ENCODE measurements at places on chromosomes 4 and X. TPM values are rescaled to one million over a fixed set of nuclear protein-coding genes. Genes with fewer than 3 reads are reported as not detected.
A peak's percentile ranks its signal among the peaks of the same experiment; 100 is the strongest.

- DNase-seq, result no peak
Observed at GRCh38 chrX:121337816-121338215, 290.4 kb downstream of the GLUD2 start.

DNA sequence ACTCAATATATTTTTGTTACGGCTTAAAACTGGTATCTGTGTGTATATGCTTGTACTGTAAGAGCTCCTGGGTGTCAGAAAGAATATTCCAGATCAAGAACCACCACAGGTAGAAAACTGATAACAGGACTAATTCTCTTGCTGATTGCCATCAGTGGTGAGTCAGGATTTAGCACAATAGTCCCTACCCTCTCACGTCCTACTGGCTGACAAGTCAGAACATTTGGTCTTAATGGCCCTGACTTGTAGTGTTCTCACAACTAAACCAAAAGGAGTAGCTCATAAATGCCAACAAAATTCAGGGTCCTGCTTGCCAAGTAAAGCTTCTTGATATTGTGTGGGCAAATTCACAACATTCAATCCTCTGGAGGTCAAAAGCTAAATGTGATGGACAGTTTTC, 105.2 kb upstream of the MAB21L2 start:
- no peak for DNase-seq

GRCh38 chr4:159950707-159951106, 847.8 kb downstream of the RAPGEF2 start:
- DNase-seq, result no peak

- DNase-seq, result no peak
Observed at GRCh38 chr4:6845027-6845426, 62.5 kb downstream of the KIAA0232 start.

GRCh38 chr4:56768316-56768715, 53.2 kb downstream of the SPINK2 start:
- DNase-seq, result no peak

DNA sequence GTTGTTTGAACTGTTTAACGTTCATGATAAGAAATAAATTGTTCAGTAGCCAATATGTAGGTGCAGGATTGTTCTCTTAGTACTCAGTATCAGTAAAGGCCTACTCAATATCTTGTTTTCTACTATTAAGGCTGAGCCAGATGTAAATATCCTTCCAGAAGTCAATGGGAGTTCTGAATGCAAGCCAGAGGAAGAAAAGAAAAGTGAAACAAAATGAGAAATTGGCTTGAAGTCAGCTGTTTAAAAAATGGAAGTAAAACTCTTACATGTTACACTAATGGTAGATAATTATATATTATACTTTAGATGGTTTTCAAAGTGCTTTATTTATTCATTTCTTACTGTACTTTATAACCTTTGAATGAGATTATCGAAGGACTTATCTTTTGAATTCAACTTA, 1417.9 kb downstream of the ADGRL3 start:
- DNase-seq, result no peak

DNA sequence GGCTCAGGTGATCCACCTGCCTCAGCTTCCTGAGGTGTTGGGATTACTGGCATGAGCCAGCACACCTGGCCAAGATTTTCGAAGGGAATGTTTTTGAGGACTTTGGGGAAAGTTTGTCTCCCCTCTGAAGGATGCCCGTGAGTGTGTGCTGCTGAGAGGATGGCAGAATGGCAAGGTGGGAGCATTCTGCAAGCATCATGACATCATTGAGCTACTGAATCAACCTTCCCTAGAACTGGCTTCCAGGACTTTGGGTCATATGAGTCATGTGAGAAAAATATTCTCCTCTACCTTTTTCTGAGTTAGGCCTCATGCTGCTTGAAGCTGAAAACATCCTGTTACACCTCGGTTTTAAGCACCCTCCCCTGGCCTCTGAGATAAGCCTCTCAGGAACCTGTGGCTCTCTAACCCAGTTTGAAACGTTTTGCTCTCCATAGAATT, 31.0 kb downstream of the TMEM131L start:
- no peak for DNase-seq

DNA sequence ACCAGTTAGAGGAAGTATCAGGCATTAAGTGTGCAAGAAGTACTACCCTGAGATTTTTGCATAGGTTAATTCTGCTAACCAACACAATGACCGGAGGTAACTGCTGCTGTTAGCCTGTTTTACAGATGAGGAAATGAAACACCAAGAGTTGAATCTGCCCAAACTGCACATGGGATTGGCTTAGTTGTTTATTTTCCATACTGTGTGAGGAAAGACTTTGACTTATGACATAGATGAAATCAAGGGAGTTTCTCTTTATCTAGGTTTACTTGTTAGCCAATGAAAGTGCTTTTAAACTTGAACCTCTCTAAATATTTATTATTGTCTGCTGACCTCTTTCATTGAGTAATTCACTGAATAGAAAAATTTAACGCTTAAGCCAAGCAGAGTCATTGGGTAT, 10.3 kb downstream of the GUCY1B1 start:
- DNase-seq, result no peak

DNA sequence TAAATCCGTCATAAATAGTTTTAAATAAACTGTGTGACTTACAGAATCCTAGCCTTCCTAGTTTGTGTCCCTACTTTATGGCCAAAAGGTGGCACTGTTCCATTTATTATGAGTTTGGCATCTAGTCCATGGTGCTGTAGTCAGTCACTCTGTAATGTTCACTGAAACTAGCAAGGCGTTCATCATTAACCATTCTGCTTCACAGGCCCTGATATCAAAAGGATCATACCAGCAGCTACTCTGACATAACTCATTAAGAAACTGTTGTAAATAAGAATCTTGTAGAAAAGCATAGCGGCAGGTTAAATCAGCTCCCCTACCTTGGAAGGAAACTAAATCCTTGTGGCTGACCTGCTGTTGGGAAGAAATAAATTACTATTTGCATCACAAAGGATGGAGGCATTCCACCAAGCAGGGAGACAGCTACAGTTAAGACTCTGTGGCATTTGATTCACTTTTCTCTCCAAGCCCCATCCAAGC, 919.6 kb upstream of the DIAPH2 start:
- DNase-seq, result peak; percentile 20

GRCh38 chr4:175824076-175824475, 12.0 kb upstream of the GPM6A start:
- DNase-seq, result no peak

DNA sequence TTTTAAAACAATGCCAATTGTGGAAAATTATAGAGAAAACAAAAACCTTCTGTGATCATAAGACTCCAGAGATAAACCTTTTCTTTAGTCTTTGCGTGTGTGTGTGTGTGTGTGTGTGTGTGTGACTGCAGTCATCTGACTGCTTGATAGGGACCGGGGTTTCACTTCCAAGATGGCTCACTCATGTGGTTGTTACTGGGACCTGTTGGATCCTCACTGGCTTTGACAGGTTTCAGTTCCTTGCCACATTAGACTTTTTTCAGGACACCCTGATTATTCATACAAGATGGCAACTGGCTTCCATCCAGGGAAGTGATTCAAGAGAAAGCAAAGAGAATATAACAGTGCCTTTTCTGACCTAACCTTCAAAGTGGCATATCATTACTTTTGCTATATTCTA, 21.9 kb upstream of the MAD2L1 start:
- no peak for DNase-seq

DNA sequence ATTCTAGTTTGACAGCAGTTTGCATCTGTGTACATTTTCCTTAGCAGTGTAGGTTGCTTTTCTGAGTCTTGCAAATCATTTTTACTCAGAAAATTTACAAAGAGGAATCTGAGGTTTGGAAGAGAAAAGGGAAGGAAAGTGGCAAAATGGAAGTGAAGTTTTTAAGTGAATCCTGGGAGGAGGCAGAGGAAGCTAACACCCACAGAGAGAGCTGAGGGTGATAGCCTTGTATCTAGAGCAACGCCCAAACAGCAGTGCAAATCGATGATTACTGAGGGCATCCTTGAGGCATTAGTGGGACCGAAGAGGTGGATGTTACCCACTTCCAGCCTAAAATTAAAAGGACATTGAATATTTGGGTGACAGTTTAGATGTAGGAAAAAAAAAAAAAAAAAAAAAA, 31.8 kb downstream of the KLF3 start:
- DNase-seq, result no peak

GRCh38 chrX:9182041-9182440, 148.1 kb upstream of the FAM9B start:
- no peak for DNase-seq

GRCh38 chrX:152817078-152817764, 13.3 kb downstream of the CETN2 start:
- no peak for DNase-seq

DNA sequence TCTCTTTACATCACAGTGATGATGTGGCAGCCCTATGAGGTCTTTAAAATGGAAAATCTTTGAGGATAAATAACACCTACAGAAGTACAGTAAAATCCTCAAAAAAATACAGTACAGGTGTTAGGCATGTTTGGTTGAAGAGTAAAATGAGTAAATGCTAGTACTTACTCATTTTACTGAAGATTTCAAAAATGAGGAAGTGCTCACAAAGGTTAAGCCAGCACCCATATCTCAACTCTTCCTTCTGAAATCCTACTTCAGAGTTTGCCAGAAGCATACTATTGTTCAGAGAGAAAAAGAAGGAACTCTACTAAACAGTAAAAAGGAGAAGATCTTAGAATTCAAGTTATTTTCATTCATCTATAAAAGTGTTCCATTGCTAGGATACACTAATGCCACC, 130.9 kb downstream of the CBR4 start:
- no peak for DNase-seq

- DNase-seq, result peak; percentile 28
Observed at GRCh38 chrX:24371391-24371972, 11.0 kb downstream of the SUPT20HL1 start.

DNA sequence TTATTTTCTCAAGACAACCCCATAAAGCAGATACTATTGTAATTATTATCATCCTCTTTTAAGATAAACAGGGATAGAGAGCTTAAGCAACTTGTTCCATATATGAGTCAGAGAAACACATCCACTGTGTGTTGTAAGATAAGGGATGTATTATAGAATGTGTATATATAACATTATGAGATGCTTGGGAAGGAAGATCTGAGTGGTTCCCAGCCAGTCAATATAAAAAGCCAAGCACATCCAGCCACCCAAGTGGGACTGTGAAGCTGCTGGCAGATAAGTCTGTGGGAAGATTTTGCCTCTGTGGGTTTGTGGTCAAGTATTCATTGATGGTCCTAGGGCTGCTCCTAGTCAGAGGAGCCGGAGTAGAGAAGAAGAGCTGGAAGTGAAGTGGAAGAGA, 16.5 kb upstream of the BMPR1B start:
- no peak for DNase-seq

DNA sequence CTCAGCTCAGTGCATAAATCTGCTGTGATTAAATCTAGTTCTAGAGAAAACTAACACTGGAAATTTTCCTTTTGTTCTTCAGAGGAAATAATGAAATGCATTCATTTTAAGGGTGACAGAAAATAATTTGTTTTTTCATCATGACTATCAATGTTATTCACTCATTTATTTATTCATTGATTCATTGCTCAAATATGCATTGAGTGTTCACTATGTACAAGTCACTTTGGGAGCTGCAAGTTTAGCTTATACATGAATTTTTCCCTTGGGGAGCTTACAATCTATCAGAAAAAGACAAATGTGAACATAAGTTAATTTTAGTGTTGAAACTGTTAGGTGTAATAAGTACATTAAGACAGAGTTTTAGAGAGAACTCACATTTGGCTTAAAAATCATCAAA, 897.8 kb downstream of the CENPC start:
- DNase-seq, result no peak

- no peak for DNase-seq
Observed at GRCh38 chr4:115671581-115671980, 558.2 kb upstream of the NDST4 start.

- DNase-seq, result no peak
Observed at GRCh38 chr4:86788826-86789225, 60.4 kb downstream of the SLC10A6 start.

GRCh38 chr4:137558951-137559350, 26.7 kb upstream of the PCDH18 start:
- no peak for DNase-seq

DNA sequence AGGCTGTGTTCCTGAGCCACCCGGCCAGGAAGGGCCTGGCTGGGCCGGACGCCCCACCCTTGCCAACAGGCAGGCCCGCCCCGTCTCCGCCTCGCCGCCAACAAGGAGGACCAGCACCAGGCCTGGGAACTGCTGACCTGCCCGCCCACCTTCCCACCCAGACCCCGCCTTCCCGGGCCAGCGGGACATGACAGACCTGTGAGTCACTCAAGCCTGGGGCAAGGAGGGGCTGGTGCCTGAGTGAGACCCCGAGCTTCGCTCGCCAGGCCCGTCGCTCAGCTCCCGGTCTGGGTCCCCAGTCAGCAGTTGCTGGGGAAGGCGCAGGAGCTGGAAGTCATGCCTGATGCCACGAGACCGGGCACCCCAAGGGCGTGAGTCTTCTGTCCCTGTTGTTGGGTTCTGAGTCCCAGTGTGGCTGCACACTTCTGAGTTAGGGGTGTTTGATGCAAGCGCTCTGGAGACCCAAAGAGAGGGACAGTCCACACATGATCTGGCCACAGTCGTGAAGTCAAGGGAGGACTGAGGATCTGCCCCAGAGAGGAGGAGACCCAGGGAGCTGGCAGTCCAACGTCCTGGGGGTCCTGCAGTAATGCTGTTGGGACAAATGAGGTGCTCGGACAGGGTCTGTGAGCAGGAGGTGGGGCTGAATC, at the start of gene DNASE1L1:
DNASE1L1 (minus strand) TSS at position 33 of the 650 bp plus-strand sequence. CDS start 3,686 bp downstream, outside the sequence.
- peak; percentile 40 for DNase-seq

Gene BMP3
- 0.46 TPM for total RNA-seq

Gene STOX2
- 12.9 TPM for total RNA-seq

Gene AREG
- 4.2 TPM for total RNA-seq

Gene ABCG2
- 15.3 TPM for total RNA-seq

Gene INTU
- 6.1 TPM for total RNA-seq

Gene NKRF
- total RNA-seq, result 6.9 TPM

Gene EFHC2
- 3.0 TPM for total RNA-seq

Gene S100G
- not detected for total RNA-seq

Gene RAB9B
- total RNA-seq, result 2.8 TPM

Gene RNF212
- 7.1 TPM for total RNA-seq

Gene GSX2
- not detected for total RNA-seq

Gene TMPRSS11D
- not detected for total RNA-seq

All from prostate gland (tissue), 2 donors.